ENCODE measurements at places on chromosomes 4 and X.

- DNase-seq: no peak
Measured at GRCh38 chrX:93649381-93649780, 24.0 kb downstream of the NAP1L3 start.

DNA sequence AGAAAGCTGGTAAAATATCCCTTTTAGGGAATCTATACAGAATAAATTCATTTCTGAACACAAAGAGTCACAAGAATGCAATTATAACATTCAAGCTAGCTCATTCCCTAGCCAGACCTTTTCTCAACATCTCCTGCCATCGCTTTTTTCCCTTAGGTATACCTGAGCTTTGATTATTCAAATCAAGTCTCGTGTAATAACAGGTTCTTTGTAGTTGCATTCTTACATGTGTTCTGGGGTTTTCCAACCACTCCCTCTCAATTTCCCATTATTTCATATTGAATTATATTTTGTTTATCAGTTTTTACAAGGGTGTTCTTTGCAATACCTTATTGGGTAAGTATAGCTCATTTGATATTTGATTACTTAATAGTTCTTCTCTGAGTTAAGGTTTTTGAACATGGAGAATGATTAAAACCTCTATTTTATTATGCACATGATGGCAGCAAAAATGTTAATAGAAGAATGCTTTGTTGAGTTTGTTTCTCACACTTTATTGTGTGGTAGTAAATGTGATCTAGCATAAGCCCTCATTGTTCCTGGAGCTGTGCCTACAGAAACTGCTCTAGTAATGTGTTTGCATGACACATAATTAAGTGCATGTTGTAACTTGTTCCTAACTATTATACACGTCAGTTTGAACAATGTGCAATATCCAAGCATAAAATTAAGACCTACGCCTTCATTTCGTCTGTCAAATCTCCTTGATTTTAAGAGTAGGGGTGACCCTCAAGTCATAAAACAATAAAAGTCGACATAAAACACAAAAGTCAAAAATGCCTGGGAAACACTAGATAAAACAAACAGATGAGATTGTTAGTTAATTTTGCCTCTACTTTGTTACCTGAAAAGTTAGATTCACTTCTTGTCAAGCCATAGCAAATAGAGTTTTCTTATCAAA, 124.0 kb upstream of the POF1B start:
- no peak for DNase-seq

GRCh38 chr4:152678841-152679240, 956 bp downstream of the TMEM154 start:
- DNase-seq: no peak

DNA sequence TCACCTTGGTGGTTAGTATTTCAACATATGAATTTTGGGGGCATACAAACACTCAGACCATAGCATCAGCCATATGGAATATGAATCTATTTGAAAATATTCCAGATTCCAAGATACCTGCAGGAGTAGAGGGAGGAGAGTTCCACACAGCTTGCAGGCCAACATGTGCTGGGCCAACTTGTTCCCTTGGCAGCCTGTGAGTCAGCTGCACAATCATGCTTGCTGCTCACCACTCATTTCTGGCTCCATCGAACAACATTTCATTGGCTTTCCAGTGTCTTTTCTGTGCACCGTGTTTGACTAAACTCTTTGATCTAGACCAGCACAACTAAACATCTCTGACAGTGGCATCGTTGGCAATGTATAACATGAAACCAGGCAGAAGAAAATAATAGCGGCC, 282.5 kb upstream of the RASGEF1B start:
- DNase-seq: no peak

DNA sequence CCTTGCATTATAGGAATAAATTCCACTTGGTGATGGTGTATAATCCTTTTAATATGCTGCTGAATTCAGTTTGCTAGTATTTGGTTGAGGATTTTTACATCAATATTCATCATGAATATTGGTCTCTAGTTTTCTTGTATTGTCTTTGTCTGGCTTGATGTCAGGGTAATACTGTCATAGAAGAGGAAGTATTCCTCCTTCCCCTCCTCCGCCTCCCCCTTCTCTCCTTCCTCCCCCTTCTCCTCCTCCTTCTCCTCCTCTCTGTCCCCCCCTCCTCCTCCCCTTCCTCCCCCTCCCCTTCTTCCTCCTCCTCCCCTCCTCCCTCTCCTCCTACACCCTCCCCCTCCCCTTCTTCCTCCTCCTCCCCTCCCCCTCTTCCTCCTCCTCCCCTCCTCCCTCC, 65.8 kb downstream of the RGS12 start:
- DNase-seq: no peak

GRCh38 chr4:78645853-78646757, 94.5 kb downstream of the ANXA3 start:
- no peak for DNase-seq

DNA sequence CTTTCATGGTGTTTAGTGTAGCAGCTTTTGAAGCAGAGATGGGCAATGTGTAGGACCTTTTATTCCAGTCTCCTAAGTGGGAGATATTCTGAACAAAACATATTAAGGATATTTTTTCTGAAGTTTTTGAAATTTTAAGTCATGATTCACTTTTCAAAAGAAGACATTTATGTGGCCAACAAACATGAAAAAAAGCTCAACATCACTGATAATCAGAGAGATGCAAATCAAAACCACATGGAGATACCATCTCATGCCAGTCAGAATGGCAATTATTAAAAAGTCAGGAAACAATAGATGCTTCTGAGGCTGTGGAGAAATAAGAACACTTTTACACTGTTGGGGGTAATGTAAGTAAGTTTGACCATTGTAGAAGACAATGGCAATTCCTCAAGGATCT, 76.0 kb downstream of the FAT4 start:
- DNase-seq: no peak

GRCh38 chrX:150703695-150703974, 10.4 kb downstream of the MTMR1 start:
- DNase-seq: no peak

- DNase-seq: no peak
Measured at GRCh38 chr4:136412708-136413107, 1119.6 kb downstream of the PCDH18 start.

DNA sequence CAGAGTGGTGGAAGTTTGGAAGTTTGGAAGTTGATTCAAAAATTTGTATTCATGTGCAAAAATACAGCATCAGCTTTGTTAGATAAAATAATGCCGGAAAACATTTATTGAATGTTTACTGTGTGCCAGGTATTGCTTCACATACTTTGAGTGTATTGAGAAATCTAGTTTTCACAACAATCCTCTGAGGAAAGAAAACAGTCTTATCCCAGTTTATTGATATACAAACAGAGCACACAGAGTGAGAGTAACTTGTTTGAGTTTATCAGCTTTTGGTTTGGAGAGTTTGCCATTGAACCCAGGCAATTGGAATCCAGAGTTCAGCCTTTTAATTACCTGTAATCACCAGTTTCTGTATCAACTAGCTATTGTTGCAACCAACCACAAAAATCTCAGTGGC, 127.2 kb upstream of the RPS6KA3 start:
- no peak for DNase-seq

- no peak for DNase-seq
Measured at GRCh38 chr4:7590899-7591298, 156.2 kb upstream of the PSAPL1 start.

DNA sequence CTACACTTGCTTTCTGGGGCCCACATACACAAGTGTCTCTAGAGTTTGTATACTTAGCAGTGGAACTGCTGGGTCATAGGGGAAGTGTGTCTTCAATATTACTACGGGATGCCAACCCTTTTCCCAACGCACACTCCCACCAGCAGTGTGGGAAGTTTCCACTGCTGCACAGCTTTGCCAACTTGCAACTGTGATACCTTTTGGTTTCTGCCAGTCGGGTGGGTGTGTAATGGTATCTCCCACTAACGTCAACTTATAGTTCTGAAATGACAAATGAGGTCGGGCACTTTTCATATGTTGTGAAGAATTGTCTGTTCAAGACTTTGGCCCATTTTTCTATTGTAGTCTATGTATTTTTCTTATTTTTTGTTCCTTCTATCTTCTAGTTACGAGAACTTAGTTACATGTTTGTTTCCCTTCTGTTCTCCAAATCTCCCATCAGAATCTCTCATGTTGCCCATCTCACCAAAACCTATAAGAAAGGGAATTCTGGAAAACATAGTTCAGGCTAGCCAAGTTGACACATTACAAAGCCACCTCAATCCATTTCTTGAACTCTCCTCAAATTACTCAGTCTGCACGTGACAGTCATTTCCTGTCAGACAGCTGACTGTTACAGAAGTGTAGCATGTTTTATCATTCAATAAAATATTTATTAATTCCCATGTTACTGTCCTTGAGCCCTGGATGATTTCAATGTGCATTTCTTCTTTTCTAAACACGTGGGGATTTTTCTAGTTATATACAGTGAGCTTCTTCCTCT, 30.7 kb downstream of the PNMA6E start:
- DNase-seq: no peak

DNA sequence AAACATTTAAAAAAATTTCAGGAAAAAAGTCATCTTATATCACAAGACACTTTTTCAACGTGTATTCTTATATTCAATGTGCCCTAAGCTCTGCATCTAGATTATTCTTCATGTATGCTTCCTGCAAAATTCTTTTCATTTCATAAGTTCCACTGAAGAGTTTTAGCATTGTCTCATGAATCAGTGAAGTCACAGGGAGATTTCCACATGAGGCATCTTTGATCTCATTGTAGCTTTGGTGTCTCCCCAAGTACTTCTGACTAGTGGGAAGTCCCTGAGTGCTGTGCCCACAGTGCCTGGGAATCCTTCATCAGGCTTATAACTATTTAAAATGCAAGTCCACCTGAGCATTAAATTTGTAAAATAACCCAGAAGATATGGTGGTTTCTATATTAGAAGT, 123.8 kb downstream of the MAD2L1 start:
- no peak for DNase-seq

DNA sequence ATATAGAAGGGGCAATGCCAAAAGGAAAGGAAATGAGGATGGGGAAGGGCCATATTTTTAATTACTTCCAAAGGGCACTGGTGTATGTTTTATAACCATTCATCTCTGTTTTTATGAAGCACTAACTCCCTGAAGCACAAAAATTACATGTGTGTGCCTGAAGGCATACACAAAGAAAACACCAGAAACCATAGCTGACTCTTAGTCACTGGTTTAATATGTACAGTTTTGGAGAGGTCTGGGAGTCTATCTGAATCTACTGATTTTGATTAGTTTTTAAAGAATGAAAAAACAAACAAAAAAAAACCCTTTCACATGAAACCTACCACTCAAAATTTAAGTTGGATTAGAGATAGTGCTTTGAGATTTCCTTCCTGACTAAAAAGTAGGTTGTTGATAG, 438.7 kb downstream of the RPA4 start:
- DNase-seq: no peak

GRCh38 chr4:87042221-87042620, 107.4 kb downstream of the AFF1 start:
- DNase-seq: no peak

DNA sequence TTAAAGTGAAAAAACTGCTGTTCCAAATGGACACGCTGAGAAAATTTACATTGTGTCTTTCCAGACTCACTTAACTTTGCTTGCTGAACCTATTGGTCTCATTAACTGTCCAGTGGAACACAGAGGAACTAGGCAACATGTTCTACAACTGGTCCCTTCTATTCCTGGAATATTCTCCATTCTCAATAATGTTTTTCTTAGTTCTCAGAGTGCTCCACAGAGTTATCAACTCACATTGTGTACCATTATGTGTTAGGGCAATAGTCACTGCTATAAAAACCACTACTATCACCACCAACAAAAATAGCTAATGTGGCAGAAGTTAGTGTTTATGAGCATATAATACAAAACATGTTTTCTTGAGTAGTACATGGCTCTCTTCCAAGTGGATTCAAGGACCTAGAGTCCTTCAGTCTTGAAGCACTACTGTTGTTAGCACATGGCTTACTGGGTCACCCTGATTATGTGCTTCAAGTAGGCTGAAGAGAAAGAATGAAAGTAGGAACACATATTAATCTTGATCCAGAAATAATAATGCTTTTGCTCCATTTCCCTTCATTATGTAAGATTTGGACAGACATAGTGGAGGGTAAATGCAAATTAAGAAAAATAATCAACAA, 865.3 kb upstream of the HS3ST1 start:
- DNase-seq: no peak

DNA sequence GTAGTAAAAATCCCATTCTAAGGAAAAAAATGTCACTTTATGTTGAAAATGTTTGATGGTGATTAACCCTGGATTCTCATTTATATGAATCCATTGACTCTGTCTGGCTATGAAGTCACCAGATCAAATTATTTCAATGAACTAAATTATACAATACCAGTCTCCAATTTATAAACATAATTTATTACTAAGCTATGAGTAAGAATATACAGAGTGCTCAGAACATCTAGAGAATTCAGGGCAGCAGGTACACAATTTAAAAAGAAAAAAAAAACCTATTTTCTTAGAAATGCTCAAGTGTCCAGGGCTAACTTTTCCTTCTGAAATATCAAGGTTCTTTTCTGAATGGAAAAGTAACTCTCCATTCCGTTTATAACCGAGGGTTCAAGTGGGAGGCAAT, 48.6 kb downstream of the VEGFC start:
- DNase-seq: no peak

GRCh38 chr4:109486007-109486406, 52.4 kb downstream of the SEC24B start:
- DNase-seq: no peak

All from activated T-helper 1 cell treated with Interleukin-2 at 50 U/mL for 16 hours (primary cell).